ENCODE measurements at places on chromosomes 5 and 9. TPM values are rescaled to one million over a fixed set of nuclear protein-coding genes. Genes with fewer than 3 reads are reported as not detected.

DNA sequence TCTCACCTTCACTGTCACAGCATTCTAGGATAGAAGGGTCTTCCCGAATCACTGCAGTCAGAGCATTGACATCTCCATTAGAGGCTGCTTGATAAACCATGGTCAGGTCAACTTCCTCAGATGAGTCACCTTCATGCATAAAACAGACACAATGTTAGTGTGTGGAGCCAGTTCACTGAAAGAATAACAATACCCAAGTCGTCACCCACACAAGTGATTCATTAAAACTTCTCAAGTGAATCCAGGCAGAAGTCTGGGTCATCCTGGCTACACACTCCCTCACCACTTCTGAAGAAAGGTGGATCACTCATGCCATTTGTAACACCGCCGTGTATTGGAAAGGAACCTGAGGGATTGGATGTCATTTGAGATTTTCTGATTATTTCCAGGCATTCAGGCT is 49.6 kb downstream of the ANKRD55 start:
- no peak for DNase-seq

DNA sequence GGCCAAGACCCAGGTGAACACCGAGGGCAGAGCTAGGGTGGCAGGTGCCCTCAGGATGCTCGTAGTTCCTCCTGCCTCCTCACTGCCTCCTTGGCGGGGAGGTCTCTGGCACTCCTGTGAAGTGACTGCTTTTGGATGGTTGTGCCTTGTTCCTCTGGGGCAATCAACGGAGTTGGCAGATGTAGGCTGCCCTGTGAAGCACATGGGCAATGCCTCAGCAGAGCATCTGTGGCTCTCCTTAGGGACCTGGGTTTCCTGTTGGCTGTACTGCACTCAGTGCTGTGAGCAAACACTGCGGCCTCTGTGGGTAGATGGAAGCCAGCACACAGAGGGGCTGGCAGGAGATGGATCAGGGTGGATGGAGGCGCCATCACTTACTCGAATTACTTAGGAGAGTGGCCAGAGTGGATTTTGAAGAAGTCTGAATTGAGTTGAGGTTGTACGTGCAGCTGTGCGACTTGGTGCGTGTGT is 71.4 kb upstream of the COL5A1 start:
- no peak for DNase-seq

DNA sequence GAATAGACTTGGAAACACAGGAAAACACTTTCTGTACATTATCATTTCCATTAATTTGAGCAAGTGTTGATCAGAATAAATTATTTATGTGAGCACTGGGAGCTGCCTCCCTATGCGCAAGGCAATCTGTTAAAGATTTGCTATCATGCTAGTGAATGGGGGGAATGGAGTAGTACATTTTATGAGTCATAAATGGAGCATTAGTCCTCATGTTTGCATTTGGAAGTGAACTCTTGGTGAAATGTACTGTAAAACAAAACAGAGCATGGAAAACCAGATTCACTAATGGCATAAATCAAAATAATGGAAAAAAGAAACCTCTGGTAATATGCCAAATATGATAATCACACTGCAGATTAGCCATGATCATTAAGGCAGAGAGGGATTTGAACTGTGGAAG is 40.5 kb upstream of the TMC1 start:
- no peak for DNase-seq

- DNase-seq = no peak
These were observed 176.7 kb upstream of the ZNF608 start for GRCh38 chr5:124923131-124923530.

DNA sequence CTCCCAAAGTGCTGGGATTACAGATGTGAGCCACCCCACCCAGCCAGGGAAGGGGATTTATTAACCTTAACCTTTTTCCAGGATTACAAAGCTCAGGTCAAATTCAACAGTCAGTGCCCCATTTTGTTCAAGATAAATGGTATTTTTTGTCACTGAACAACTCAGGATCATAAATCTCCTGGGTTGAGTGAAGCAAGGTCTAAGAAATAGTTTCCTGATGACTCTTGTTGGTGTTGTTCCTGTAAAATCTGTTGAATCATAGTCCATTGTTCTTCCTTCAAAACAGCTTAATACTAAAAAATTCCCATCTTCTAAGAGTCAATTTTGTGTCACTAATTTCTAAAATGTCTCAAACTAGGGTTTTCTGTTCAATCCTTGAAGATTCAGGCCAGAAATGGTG is 33.9 kb upstream of the JMY start:
- peak; percentile 24 for DNase-seq

GRCh38 chr5:115243412-115243811 is 19.3 kb downstream of the PGGT1B start:
- no peak for DNase-seq

The CCDC171 gene
- polyA plus RNA-seq = 3.7 TPM

The RAD17 gene
- polyA plus RNA-seq = 28.6 TPM

All from large intestine (tissue), 12 donors.